ENCODE measurements at places on chromosomes 1 and 21. TPM values are rescaled to one million over a fixed set of nuclear protein-coding genes. Genes with fewer than 3 reads are reported as not detected.

SPRR4 gene
- not detected for total RNA-seq

SPRR3 gene
- 0.70 TPM for total RNA-seq

SLC30A1 gene
- total RNA-seq = 12.8 TPM

GRCh38 chr1:92439291-92439690, 47.4 kb downstream of the GFI1 start:
- no peak for DNase-seq

DNA sequence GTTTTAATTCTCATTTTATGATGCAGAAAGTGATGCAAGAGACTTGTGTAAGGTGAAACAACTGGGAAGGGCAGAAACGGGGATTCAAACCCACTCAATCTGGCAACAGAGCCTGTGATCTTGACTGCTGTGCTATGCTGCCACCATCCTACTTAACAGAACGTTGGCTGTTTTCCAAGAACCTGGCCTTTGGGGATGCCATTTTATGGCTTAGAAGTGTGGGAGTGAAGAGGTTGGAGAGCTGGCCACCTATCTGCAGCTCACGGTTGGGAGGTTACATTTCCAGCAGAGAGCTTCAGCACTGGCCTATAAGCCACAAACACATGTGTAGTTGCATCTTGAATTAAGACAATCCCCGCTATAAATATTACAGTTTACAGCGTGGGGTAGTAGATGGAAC, 235.3 kb downstream of the PRDM2 start:
- no peak for DNase-seq

- DNase-seq = peak; percentile 59
Measured at GRCh38 chr1:87968197-87968955, 639.7 kb downstream of the LMO4 start.

GRCh38 chr1:21834094-21834493, 22.0 kb downstream of the LDLRAD2 start:
- DNase-seq = no peak

CCDC185 gene
- total RNA-seq = not detected

TTLL7 gene
- 16.2 TPM for total RNA-seq

DNA sequence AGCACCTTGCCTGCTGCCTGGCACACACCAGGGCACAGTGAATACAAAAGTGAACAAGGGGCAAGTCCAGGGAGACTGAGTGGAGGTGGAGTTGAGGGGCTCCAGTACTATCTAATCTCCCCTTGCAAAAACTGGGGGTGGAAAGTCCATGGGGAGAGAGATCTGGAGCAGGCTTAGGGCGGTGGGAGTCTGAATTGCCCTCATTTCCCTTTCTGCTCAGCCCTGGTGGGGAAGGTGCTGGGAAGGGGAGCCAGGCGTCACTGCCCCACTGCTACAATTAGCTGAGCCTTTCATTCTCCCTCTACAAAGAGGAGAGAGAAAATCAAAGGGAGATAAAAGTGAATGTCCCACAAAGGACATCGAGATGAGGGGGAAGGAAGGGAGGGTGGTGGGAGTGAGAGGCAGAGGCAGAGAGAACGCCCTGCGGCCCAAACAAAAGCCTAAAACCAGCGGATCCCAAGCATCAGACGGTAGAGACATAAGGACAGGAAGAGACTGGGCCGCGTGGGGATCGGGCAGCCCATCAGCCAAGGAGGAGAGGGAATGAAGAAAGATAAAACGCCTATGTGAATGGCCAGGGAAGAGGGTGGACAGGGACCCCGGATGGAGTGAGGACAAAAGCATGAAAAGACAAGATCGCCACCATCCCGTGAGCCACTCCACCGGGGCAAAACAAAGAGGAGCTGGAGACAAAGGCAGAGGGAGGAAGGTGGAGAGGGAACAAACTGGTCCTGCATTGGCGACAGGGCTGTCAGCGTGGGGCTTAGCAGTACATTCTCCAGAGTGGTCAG, 46.8 kb upstream of the SOX13 start:
- no peak for DNase-seq

- DNase-seq = no peak
Measured at GRCh38 chr1:214764502-214764901, 161.5 kb downstream of the CENPF start.

PTGS2 gene
- 0.51 TPM for total RNA-seq

DNA sequence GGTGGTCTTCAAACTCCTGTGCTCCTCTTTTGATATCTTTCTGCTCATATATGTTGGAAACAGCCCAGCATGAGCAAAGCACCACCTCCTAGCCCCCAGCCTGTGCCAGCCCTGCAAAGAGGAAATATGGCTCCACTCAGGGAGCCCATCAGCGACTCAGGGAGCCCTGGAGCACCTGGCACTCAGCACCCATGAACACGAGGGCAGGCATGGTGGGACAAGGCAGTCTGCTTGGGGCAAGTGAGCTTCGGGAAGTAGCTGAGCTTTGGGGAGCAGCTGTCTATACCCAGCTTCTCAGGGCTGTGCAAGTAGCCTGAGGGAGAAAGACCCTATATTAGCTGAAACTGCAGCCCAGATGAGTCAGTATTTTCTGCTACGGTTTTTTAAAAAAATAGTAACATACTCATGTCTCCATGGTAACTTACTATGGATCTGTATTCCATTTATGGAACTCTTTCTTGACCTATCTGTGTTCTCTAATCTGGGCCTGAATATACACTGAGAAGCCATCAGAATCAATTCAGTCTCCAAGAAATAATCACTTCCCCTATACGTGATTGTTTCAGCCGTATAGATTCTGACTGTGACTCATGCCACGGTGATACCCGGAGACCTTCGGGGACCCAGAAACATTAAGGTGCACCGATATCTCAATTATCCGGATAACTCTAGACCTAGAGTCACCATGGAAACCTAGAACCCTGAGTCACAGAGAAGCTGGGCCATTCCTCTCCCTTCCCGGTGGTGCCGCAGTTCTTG, 1.5 kb upstream of the ETS2 start:
- DNase-seq = no peak

FYB2 gene
- 8.6 TPM for total RNA-seq

All from uterus (tissue), 4 donors.